GF-D8 (cell line): ENCODE measurements at places on chromosomes 3 and 15.
A peak's percentile ranks its signal among the peaks of the same experiment; 100 is the strongest.

GRCh38 chr3:54360320-54360719 lies 238.0 kb downstream of the CACNA2D3 start:
- no peak for DNase-seq

GRCh38 chr3:38374221-38374620 lies 27.6 kb downstream of the XYLB start:
- DNase-seq, result no peak

DNA sequence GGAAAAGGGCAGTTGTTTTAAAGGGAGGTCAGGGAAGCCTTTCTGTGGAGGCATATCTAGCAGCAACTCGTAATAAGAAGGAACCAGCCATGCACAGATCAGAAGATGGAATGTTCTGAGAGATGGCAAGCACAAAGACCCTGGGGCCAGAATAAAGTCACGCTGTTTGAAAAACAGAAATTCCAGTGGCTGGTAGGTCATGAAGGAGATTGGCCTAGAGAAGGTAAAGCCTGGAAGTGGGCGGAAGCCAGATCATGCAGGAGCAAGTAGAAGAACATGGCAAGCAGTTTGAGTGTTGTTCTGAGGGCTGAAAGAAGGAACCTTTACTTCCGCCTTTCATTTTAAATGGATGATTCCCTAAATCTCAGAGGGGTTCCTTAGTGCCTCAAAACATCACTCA lies 208.1 kb upstream of the PPP2R3A start:
- DNase-seq, result no peak

- DNase-seq, result no peak
Measured at GRCh38 chr3:185210621-185211142, 43.2 kb downstream of the EHHADH start.

DNA sequence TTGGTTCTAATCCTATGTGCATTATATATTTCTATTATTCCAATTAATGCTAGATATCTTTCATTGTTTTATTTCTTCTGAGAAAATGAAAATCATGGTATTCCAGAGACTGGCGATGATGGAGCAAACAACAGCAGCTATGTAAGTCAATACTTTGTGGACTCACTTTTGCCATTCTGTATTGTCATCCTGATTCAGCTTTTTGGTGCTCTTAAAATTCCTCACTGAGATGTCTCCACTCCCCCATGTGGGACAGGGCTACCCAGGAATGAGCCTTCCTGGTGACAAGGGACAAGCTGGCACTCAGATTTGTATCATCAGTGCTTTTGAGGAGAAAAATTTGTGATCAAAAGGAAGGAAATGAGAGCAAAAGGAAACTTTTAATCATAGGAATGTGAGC lies 56.7 kb upstream of the XCR1 start:
- DNase-seq, result no peak

GRCh38 chr15:82877825-82878224 lies 68.4 kb downstream of the WHAMM start:
- no peak for DNase-seq

- DNase-seq, result no peak
Measured at GRCh38 chr3:50666837-50667236, 7.9 kb upstream of the DOCK3 start.

GRCh38 chr3:20141851-20142250 lies 44.2 kb downstream of the SGO1 start:
- no peak for DNase-seq

DNA sequence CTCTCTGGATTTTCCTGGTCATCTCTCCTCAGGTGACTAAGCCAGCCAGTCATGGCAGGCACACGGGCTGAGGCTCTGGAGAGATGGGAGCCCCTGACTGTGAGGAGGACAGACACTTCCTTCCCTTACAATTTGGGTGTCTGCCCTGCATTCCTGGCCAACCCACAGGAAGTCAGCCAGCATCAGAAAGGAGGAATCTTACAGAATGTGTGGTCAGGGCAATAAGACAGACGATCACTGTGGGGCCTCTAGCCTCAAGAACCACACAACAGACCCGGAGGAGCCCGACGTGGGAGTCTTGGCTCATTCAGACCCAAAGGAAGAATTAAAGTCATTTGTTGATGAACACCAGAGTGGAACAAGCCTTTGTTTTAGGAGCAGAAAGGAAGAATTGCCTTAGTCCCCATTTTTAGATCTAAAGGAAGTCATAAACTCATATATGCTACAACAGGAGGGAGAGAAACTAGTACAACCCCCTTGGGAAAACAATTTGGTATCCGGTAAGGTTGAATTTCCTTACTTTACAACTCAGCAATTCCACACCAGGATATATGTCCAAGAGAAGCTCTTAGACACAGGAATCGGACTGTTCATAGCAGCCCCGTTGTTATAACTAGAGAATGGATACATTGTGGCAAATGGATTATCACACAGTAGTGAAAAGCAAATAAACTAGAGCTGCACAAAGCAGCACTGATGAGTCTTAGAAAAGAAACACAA lies 62.2 kb downstream of the ABTB1 start:
- DNase-seq, result peak; percentile 78

GRCh38 chr15:90031231-90031791 lies 30.2 kb downstream of the ZNF710 start:
- peak; percentile 90 for DNase-seq

DNA sequence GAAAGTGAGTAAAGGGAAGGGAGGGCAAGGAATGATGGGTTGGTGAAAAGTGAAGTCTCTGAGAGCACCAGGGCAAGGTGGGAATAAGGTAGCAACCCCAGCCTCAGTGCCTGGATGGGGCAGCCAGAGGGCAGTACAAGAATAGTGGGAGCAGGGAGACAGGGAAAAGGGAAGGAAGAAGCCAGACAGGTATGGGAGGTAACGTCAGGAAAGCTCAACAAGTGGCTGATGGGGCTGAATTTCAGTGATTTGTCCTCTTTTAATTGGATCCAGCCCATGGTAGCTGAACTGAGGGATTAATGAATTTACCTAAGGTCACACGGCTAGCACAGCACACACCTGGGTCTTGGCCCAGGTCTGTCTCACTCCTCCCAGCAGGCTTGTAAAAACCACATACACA lies 12.6 kb downstream of the RORA start:
- DNase-seq, result no peak

- no peak for DNase-seq
Measured at GRCh38 chr3:60101621-60102020, 1051.8 kb upstream of the CFAP20DC start.
